ENCODE measurements at places on chromosomes 12 and 14.
A peak's percentile ranks its signal among the peaks of the same experiment; 100 is the strongest.

DNA sequence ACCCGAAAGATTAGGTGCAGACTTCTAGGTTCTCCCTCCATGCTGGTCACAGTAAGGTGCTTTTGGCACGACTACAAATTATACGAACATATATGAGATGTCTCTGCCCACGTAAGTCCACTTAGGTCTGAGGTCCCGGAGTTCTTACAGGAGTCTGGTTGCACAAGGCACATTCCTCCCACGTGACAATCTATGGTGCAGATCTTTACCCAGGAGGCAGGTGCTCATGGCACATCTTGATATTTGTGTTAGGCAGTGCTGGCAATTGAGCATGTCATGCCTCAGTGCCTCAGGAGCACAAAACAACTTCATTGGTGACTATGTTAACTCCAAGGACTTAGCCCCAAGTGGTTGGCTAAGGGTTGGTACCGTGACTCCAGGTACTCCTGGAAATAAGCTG lies 92.0 kb upstream of the AMN1 start:
- DNase-seq: no peak

DNA sequence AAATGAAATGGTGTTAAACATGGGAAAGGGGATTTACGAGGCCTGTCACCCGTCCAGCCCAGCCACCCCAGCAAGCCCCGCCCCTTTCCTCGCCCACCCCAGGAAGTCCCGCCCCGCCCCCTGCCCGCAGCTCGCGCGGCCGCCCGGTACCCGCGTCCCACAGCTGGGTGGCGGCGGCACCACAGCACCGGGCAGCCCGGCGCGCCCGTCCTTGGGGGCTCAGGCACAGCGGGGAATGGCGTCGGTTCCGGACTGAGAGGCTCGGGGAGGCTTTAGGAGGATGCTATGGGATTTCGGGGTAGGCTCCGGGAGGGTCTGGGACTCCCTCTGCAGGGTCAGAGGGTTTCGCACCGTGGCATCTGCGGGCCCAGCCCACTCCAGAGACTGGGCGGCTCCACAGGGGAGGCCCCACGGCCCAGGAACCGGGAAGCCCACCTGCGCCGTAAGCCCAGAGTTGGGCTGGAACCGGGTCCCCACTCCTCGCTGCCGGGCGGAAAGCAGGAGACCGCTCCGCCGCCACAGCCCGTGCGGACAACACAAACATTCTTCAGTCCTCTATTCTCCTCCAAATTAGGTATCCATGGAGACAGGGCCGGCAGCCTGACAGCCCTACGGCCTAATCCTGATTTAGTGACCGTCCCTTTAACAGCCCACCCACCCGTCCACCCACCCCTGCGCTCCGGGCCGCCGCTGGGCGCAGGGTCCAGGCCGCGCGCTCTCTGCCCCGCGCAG lies 1.4 kb downstream of the FIGNL2 start:
- DNase-seq: no peak

GRCh38 chr14:73752297-73752992 lies 38.3 kb upstream of the PNMA1 start:
- peak; percentile 28 for DNase-seq

GRCh38 chr12:106247674-106248311 lies at the start of gene CKAP4:
Gene CKAP4, minus strand, starts transcription at chr12:106248020. Its CDS starts 169 bp downstream, at chr12:106247851.
- peak; percentile 11 for DNase-seq

GRCh38 chr14:47606566-47606965 lies 68.8 kb downstream of the MDGA2 start:
- DNase-seq: no peak

- no peak for DNase-seq
Measured at GRCh38 chr14:62099091-62099490, 336.9 kb downstream of the SNAPC1 start.

GRCh38 chr12:109308534-109309380 lies at the start of gene FOXN4:
Gene FOXN4, minus strand, starts transcription at chr12:109309284. Its CDS starts 963 bp downstream, at chr12:109308321.
- DNase-seq: no peak

GRCh38 chr12:4771172-4771959 lies 51.2 kb downstream of the GALNT8 start:
- no peak for DNase-seq

DNA sequence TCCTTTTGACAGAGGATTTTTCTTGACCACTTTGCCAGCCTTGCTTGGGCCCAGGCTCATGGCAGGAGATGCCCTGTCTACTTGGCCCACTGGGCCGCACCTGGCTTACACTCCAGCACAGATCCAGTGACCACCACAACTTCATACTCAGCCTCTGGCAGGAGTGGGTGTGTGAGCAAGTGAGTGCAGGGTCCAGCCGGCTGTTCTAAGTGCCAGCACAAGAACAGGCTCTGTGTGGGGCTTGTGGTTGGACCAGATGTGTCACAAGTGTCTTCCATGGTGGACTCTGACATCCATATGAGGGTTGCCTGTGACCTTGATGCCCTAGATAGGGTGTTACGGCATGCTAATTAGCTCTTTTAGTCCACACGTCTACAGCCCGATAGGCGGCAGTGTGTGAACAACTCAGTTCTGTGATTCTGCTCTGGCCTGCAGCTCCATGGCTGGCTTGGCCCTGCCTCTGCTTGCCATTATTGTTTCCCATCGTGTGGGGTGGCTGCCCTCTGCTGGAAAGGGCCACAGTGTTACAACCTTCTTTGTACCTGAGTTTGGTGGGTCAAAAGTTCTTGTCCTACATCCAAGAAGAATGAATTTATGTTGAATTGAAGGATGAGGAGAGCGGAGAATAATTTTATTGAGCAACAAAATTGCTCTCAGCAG lies 1089.1 kb downstream of the SLC6A15 start:
- DNase-seq: peak; percentile 25

- no peak for DNase-seq
Measured at GRCh38 chr12:43325786-43326185, 226.2 kb downstream of the ADAMTS20 start.

DNA sequence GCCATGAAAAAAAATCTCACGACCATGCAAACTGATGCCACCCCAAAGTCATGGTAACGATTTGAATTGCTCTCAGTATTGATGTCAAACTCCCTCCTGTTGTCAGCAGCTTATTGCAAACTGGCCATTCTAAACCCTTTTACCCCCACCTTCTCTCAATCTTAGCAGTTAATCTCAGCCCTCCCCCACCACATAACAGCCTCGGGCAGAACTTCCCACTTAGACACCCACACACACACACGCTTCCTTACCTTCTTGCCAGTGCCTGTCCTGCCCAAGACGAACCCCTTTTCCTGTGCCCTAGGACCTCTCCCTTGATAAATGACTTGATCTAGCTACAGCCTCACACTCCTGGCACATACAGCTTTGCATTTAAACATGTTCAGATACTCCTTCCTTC lies 56.6 kb downstream of the GPATCH2L start:
- DNase-seq: no peak

DNA sequence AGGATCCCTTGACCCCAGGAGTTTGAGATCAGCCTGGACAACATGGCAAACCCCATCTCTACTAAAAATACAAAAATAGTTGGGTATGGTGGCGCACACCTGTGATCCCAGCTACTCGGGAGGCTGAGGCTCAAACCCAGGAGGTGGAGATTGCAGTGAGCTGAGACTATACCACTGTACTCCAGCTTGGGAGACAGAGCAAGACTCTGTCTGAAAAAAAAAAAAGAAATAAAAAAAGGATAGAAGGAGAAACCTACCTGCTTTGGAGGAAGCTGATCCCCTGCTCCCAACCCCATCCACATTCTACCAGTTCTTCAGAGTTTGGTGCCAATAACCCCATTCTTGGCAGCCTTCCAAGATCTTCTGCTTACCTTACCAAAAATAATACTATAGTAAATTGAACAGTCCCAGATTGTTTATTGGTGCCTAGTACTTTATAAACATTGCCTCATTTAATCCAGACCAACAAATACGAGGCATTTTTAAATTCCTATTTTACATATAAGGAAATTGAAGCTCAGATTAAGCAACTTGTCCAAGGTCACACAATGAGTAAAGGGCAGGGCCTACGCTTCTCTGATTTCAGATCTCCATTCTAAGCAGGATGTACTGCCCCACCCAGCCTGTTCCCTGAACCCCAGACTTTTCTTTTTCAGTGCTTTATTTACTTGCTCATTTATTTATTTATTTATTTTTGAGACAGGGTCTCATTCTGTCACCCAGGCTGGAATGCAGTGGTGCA lies 33.2 kb upstream of the FAM222A start:
- DNase-seq: no peak

- DNase-seq: no peak
Measured at GRCh38 chr14:51006781-51007211, 62.5 kb upstream of the PYGL start.

- no peak for DNase-seq
Measured at GRCh38 chr12:96876966-96877365, 30.1 kb upstream of the NEDD1 start.

GRCh38 chr12:16072678-16073077 lies 161.5 kb downstream of the DERA start:
- no peak for DNase-seq

GRCh38 chr12:89857652-89858274 lies 149.1 kb upstream of the ATP2B1 start:
- DNase-seq: no peak

DNA sequence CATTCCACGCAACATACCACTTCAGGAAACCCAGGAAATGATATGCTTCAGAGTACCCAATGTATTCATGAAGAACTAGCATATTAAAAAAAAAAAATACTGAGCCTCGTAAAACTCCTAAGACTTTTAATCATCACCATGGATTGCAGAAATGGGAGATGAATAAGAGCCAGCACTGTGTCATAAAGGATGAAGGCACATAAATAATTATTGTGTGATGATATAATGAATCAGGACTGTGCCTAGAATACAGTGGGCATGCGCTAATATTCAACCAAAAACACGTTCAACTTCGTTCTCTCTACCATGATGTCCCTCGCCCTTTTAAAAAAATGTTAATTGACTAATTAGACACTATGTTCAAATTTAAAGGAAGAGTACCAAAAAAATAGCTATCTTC lies 68.7 kb downstream of the CIT start:
- DNase-seq: no peak

DNA sequence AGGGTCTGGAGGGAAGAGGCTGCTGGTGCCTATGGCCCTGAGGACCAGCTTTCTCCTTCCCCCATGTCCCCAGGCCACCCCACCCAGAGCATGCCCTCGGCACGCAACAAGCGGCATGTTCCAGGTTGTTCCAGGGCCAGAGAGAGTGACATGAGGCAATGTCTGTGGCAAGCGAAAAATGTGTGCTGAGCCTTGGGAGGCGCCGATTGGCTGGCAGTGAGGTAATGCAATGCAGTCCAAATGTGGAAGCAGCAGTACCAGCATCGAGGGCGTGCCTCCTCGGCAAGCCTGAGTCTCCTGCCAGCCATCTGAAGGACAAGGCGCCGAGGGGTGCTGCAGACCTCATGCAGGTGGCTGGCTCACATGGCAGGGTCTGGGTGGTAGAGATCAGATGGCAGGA lies 423.8 kb downstream of the NRXN3 start:
- DNase-seq: peak; percentile 4

- no peak for DNase-seq
Measured at GRCh38 chr12:88952562-88952942, 372.3 kb upstream of the KITLG start.

DNA sequence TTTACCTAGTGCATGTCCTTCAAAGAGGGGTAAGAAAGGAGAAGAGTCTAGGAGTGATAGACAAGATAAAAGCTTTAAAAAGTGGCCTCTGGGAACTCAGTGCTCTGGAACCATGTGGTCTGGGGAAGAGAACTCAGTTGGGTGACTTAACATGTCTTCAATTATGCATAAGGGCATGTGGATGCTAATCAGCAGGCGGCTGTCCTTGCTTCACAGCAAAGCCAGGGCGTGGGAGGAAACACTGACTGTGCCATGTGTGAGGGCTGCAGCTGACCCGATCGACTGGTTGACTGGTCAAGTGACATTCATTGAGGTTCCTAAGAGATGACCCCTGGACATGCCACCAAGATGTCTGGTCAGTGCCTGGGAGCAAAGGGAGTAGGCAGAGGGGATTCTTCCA lies 1053.8 kb downstream of the BCL11B start:
- DNase-seq: no peak

DNA sequence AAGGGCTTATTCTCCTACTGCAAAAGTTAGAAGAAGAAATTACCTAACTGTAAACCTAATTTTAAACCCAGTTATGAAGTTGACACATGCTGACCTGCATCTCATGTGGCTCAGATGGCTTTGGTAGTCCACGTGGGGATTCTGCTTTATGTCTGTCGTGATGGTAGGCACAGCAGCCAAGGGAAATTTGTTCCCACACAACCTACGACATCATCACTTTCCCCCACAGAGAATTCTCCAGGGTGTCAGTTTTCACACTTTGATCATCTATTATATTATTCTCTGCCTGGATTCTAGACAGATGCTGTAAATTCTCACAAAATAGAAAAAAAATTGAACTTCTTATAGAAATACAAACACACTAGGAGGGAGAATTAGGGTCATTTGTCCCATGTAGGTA lies 70.6 kb downstream of the PTHLH start:
- DNase-seq: no peak

- DNase-seq: no peak
Measured at GRCh38 chr14:44928793-44929192, 33.0 kb downstream of the KLHL28 start.

DNA sequence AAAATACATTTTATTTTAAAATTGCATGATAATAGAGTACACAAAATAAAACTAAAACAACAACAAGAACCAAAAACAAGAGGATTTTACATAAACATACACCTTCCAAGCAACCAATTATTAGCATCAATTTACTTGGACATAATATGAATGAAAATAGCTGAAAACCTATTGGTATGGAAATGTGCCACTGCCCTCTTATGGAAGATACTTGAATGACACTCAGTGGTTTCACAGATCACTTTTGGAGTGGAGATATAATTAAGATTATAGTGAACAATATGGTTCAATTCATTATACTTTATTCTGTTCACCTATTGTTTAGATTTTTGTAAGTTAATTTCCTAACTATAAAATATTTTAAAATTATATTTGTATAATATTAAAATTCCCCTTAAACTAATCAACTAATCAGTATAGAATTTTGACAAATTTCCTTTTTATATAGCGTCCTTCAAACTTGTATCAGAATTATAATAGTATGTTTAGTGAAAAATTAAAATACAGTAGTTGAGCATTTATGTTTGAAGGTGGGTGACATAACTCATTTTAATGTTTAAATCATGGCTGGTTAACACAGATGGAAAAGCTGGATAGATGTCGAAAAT lies 70.1 kb downstream of the SLC6A15 start:
- no peak for DNase-seq

GRCh38 chr14:28482251-28483040 lies 284.1 kb upstream of the FOXG1 start:
- no peak for DNase-seq

Measured in C1 segment of cervical spinal cord (tissue), 14 donors.